ENCODE measurements at places on chromosomes 1 and 21.

DNA sequence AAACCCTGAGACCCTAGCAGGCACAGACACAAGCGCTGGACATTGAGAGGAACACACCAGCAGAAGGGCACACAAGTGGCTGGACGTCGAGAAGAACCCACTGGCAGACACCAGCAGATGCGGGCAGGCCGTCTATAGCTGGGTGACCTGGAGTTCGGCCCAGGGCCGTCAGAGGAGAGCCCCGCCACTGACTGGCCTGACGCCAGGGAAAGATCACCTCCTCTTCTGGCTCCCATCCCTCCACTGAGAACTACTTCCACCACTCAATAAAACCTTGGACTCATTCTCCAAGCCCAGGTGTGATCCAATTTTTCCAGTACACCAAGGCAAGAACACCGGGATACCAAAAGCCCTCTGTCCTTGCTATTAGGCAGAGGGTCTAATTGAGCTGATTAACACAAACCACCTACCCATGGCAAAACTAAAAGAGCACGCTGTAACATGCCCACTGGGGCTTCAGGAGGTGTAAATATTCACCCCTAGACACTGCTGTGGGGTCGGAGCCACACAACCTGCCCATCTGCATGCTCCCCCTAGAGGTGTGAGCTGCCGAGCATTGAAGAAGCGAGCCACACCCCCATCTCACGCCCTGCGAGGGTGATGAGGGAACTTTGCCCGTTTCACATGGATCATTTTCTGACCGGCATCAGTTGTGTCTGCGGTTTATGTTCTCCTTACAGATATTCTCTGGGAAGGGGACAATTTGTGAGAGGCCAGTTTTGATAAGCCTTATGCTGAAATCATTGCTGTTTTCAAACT, 104.8 kb downstream of the HLX start:
- no peak for DNase-seq

DNA sequence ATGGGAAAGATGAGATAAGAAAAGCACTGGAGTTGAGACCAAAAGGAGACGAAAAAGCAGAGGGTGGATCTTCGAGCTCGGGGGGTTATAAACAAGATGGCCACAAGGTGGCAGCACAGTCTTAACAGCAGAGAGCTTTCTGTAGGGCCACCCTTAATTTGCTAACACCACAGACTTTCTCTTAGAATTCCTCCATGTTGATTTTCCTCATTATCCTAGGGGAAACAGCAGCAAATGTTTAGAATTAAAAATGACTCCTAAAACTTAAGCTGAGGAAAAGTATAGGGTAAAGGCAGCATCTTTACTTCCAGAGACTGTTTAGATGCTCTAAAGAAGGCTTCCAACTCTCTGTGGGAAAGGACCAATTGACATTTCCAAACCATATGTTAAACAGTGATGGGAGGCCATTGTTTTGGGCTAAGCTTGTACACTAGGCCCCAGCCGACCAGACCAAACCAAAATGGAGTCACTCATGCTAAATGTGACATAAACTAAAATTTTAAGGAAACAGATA, 2.5 kb upstream of the APOBEC4 start:
- peak; percentile 67 for DNase-seq

- DNase-seq, result no peak
Measured at GRCh38 chr1:34212673-34213072, 36.0 kb downstream of the C1orf94 start.

GRCh38 chr1:30748699-30749401, 8.7 kb downstream of the LAPTM5 start:
- no peak for DNase-seq

DNA sequence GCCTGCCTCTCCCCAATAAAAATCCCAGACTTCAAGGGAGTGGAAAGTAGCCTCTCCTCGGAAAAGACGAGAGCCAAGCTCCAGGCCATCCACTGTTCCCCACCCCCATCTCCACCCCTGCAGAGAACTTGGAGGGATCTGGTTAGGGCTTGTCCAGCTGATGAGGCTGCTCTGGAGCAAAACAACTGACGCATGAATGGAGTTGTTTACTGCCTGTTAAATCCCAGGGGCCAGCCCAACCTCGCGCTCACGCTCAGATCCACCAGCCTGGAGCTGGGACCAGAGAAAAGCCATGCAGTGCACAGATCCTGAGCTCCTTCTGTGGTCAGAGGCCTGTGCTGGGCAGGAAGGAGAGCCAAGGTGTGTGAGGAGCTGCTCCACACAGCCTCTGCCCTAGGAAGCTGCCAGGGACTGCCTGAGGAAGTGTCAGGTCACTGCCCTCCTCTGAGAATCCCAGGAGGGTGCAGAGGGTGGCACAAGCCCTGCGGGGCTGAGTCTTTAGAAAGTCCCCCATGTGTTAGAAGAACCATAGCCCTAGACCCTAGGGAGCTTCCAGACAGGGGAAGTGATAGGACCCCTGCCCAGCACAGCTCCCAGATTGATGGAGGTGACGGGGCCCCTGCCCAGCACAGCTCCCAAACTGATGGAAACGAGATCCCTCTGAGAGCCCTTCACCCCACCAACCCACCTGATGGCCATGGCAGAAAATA, 109.0 kb upstream of the IPO9 start:
- DNase-seq, result no peak

GRCh38 chr1:238409191-238409850, 518.6 kb upstream of the ZP4 start:
- no peak for DNase-seq

DNA sequence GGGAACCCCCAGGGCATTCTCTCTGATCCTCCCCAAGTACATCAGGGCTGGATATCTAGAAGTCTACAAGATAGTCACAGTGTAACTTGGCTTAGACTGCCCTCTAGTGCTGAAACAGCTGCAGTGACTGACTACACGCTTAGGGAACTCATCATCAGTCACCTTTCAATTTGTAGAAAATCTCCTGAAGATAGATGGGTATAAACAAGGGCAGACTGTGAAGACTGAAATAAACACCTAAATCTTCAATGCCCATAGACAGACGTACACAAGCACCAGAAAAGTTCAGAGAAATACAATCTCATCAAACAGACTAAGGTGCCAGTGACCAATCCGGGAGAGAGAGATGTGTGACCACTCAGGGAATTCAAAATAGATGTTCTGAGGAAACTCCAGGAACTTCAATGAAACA, 46.6 kb downstream of the PACC1 start:
- peak; percentile 34 for DNase-seq

GRCh38 chr1:32339363-32339978, 3.4 kb upstream of the MARCKSL1 start:
- no peak for DNase-seq

DNA sequence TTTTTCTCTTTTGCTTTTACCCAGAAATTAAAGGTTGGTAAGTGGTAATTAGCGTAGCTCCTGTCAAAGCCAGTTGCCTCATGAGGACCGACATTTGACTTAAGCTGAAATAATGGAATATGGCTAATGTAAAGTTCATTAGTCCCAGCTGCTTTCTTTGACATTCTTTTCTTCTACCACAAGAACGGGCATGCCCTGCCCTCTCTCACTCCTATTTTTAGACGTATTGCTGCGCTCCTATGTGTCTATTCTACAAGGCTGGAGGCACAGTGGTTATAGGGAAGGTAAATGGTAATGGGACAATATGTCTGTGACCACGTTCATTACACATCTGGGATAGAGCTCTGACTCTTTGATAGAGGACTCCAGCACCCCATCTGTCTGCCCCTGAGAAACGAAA, 6.8 kb downstream of the CORT start:
- no peak for DNase-seq

DNA sequence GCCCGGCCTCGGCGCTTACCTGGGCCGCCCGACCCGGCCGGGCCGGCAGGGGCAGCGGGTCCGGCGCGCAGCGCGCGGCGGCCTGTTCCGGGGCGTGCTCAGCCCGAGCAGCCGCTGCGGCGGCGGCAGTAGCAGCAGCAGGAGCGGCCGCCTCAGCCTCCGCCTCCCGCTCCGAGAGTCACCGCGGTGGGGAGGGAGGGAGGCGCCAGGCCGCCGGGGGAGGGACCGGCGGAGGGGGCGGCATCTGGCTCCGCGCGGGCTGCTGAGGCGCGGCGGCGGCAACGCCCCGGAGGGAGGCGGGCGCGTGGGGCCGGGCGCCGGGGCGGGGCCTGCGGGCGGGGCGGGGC, at the start of gene CTNNBIP1:
TSS of gene CTNNBIP1 (minus strand) at position 194 of the 347 bp plus-strand sequence. CDS start 38,205 bp downstream, outside the sequence.
- no peak for DNase-seq

- no peak for DNase-seq
Measured at GRCh38 chr1:228087771-228088251, 5.3 kb downstream of the ARF1 start.

DNA sequence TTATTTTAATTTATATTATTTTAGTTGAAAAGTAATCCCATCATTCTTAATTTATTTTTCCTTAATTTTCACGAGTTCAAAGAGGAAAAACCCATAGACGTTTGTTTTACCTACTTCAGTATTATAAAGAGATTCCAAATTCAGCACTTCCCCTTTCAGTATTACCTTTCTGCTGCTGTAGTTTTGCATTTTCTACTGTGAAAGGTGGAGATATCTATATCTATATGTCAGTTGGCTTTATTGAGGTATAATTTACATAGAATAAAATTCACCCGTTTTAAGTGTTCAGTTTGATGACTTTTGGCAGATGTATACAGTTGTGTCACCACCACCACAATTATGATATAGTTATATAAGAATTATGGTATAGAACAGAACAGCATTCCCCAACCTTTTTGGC, 33.0 kb downstream of the MAST2 start:
- no peak for DNase-seq

- DNase-seq, result no peak
Measured at GRCh38 chr1:162285149-162285561, 91.5 kb downstream of the SPATA46 start.

DNA sequence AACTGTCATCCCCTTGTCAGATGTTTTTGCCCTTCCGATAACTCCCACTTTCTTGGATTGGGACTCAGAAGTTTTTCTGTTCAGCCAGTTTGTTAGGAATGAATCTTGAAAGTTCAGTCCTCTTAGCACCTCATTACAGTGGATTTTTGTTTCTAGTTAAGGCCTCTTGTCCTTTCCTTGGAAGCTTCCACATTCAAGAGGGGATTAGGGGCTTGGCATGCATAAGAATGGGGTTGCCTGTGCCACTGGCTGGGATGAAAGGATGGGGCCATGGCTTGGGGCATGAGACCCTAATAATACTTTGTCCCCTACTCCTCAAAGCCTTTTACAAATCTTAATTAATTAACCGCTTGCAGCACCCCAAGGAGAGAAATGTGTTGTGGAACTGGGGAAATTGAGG, 2.4 kb upstream of the DHDDS start:
- no peak for DNase-seq
